BJ (cell line): ENCODE measurements at places on chromosomes 1 and 21.

- DNase-seq, result no peak
These were observed 20.7 kb downstream of the NEK7 start for GRCh38 chr1:198177546-198177945.

DNA sequence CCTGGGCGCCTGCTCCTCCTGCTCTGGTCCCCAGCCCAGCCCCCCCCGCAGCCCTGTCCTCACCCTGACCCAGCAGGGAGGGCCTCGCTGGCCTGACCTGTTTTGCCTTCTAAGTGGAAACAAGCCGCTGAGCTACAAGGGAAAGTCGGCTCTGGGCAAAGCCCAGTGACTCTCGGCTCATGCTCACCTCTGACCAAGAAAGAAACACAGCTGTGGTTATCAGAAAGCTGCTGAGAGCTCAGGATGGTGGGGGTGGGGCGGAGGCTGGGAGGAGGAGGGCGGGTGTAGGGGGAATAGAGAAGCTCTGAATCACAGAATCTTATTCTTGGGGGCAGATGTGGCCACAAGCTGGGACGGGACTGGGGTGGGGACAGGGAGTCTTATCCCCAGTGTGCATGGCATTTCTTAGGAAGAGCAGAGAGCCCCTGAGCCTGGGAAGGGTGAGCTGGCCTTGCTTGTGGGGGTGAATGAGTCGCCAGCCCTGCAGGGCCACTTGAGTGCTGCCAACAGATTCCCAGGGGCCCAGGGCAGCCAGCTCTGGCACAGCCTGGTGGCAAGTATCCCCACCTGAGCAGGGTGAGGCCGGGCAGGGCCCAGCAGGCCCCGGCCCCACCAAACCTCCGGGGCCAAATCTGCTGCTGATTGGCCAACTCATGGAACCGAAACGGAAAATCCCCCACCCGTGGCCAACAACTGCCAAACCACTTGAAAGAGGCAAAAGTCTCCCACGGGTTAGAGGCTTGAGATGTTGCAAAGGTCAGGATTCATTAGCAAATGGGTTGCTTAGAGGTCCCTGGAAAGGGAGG is 120.6 kb downstream of the SPSB1 start:
- peak; percentile 60 for DNase-seq

DNA sequence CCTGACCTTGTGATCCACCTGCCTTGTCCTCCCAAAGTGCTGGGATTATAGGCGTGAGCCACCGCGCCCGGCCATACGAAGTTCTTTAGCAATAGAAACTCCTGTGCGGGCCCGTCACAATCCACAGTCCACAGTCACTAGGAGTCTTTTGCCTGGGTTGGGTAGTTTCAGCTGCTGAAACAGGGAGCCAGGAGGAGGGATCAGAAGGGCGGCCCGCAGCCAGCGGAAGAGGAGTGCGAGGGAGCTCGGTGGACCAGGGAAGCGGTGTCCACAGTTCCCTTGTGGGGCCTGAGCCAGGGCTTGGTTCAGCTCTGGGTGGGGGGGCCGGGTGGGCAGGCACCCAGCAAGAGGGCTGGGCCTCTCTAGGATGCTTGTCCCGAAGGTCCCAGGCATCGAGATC is 17.9 kb upstream of the HSPG2 start:
- DNase-seq, result no peak

GRCh38 chr1:78839704-78840277 is 166.7 kb downstream of the ADGRL4 start:
- no peak for DNase-seq

GRCh38 chr1:160567858-160568682 is 11.2 kb downstream of the CD84 start:
- DNase-seq, result no peak

GRCh38 chr1:207838156-207839082 is 72.5 kb downstream of the CD34 start:
- no peak for DNase-seq

DNA sequence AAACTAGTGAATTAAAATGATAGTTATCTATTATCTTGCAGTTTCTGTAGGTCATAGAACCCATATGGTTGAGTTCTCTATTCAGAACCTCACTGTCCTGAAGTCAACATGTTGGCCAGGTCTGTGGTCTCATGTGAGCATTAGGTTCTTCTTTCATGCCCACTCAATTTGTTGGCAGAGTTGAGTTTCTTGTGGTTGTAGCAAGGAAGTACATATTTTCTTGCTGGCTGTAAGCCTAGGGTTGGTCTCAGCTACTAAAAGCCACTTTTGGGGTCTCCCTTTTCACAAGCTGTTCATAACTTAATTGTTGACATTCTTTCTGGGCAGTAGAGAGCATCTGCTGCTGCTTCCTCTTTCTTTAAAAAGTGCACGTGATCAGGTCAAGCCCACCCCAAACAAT is 1165.1 kb upstream of the NCAM2 start:
- DNase-seq, result no peak

DNA sequence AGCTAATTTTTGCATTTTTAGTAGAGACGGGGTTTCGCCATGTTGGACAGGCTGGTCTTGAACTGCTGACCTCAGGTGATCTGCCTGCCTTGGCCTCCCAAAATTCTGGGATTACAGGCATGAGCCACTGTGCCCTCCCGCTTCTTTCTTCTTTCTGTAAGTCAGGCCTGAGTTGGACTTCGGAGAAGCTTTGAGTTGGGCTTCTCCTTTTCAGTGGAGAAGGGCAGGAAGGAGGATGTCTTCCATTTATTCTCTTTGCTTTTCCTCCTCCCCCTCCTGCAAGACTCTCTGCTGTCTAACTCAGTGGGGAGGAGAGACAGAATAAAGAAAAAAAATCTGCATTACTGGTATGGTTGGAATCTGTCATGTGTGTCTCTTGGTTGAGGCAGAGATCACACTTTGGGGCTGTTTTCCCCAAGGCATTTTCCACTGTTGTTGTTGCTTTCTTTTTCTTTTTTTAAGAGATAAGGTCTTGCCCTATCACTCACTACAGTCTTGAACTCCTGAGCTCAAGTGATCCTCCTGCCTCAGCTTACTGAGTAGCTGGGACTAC is 13.2 kb upstream of the DEGS1 start:
- DNase-seq, result no peak

GRCh38 chr1:245822996-245823395 is 668.2 kb downstream of the KIF26B start:
- DNase-seq, result peak; percentile 84

GRCh38 chr1:236753516-236753915 is 41.6 kb upstream of the MTR start:
- no peak for DNase-seq

- DNase-seq, result no peak
These were observed 630.4 kb downstream of the PTPRC start for GRCh38 chr1:199269241-199269640.

- no peak for DNase-seq
These were observed 15.0 kb upstream of the KCNN3 start for GRCh38 chr1:154884869-154885701.

GRCh38 chr21:35257413-35257812 is 208.3 kb upstream of the RUNX1 start:
- DNase-seq, result no peak

DNA sequence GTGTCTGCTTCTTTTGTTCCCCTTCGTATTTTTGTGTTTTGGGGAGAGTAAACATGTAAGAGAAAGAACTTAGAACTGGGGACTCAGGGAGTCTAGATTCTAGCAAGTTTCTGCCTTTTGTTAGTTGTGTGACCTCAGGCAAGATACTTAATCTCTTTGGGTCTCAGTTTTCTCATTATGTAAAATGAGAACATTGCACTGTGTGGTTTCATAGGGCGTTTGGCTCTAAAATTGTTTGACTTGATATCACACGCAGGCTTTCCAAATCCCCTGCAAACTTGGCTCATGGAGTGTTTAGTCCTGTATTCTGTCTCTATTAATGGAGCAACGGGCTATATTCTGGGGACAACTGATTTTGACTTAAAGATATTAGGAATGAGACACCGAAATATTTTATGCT is 57.7 kb downstream of the NTNG1 start:
- no peak for DNase-seq

- no peak for DNase-seq
These were observed 31.9 kb downstream of the H3-3A start for GRCh38 chr1:226094451-226094850.

GRCh38 chr1:36183309-36183856 is 27.4 kb downstream of the MAP7D1 start:
- DNase-seq, result no peak

DNA sequence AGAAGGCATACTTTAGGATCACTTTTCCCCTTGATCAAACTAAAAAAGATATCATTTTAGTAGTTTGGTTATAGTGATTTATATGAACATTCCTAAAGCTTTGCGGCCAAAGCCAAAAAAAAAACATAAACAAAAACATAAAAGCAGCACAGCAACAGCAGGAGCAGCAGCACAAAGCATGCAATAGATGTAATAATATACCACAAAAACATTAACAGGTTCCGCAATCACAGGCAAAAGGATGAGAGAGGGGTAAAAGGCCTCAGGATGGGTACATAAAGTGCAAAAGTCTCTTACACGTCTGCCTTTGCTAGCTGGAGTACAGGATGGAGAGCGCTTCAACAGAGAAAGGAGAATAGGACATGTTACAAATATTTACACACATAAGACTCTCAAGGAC is 119.0 kb downstream of the COQ8A start:
- DNase-seq, result no peak

DNA sequence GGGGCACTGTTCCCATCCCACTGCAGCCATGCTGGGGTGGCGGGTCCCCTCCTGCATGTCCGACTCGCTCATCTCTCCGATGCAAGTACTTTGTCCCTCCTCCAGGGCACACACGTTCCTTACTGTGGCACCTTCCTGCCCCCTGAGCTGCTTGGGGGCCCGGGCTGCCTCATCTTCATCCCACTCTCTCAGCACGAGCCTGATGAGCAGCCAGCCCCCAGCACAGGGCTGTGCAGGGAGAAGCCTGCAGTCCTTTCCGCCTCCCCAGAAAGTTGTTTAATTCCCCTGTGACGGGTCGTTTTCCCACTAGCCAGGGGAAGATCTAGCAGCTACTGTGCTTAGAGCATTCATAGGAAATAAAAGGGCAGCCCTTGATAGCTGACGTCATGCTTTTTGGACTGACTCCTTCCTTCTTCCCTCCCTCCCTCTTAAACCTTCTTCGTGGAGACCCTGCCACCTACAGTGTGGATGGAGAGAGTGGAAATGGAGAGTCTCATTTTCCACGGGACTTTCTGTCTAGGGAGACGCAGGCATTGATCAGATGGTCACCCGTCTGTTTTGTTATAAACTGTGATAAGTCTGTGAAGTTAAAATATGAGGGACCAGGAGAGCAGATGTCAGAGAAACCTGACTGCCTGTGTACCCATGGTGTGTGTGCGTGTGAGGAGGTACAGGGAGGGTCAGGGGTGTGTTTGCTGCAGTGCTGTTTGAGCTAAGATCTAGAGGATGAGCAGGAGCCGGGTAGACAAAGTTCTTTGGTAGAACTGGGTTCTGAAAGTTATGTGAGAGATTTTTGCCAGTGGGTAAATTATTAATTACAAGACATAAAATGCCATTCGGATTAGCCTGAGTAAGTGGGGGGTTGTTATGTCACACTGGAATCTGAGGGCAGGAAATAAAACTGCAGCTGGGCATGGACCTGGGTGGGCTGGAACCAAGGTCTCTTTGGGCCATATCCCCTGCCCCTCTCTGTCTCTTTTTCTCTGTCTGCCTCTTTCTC is 34.3 kb downstream of the GPR137B start:
- DNase-seq, result no peak

DNA sequence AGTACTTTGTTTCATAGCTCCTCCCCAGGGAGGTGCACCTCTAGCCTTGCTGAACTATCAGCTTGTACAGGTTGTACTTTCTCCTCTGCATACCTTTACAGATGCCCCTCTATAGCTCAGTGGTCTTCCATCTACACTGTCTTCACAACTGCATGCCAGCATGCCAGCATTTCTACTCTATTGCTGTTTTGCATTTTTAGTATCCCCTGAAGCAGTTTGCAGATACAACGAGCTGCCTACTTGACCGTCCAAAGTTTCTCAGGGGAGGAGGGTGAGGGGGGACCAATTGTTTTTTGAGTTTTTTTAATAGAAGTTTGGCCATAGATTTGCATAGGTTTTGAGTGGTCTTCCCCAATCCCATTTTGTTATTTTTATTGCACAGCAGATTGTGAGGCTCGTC is 27.6 kb upstream of the CTH start:
- DNase-seq, result no peak

DNA sequence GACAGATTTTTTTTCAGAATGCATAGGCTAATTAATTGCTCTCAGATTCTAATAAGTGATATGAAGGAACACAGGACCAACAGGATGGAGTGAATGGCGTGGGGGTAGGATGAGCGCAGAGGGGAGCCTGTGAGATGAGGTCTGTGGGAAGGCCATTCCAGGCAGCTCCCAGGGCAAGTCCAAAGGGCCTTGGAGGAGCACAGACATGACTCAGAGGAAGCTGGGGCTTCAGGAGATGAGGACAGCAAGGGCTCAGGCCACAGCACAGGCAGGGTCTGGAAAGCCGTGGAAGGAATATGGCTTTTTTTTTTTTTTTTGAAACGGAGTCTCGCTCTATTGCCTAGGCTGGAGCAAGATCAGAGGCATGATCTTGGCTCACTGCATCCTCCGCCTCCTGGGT is 35.1 kb downstream of the FMN2 start:
- no peak for DNase-seq

DNA sequence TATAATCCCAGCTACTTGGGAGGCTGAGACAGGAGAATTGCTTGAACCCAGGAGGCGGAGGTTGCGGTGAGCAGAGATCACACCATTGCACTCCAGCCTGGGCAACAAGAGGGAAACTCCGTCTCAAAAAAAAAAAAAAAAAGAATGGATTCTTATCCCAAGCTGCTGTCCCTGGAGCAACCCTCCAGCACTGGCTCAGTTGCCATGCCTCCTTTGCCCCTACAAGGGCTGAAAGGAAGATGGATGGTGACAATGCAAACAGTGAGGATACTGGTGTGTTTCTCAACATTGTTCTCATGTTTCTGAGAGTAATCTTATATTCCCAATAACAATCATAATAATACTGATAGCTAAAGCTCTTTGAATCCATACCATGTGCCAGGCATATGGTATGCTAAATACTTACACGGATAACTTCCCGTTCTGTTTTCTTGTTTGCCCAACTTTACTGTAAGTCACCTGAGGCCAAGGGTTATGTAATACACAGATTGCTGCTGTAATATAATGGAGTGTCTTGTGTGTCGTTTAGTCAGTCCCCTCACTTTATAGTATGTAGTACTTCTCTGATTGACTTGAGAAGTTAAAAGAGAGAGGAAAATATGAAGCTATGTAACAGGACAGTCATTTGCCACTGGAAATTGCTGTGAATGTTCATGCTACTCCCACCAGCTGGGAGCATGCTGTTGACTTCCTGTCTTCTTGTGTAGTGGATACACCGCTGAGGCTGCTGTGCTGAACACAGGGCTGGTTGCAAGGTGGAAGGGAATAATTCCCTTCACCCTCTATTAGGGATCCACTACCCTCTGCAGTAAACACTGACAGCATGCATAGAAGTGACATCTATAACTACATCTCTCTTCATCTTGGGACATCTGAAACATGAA is 153.6 kb downstream of the CNIH3 start:
- DNase-seq, result no peak

- no peak for DNase-seq
These were observed 90.1 kb downstream of the TMEM53 start for GRCh38 chr1:44584167-44584566.

DNA sequence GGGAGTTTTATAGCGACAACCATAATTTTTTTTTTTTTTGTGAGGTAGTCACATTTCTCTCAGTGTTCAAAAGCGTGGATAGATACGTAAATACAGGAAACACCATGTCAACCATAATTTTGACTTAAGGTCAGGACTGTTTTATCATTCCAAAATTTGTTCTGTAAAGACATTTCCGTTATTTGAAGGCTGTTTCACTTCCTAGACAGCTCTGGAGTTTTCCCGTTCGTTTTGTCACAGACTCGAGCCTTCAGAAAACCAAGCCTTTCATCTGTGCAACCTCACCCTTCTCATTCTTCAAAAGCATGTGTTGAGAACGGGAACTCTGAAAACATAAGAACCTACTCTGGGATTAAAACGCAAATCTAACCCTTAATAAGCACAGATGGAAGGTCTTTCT is 17.9 kb downstream of the SIM2 start:
- DNase-seq, result no peak
